ENCODE measurements at places on chromosomes 12 and 14.

GRCh38 chr12:75997658-75998057 is 33.9 kb downstream of the PHLDA1 start:
- no peak for DNase-seq

- DNase-seq, result peak; percentile 69
Observed at GRCh38 chr12:102702447-102703114, 214.5 kb downstream of the PAH start.

DNA sequence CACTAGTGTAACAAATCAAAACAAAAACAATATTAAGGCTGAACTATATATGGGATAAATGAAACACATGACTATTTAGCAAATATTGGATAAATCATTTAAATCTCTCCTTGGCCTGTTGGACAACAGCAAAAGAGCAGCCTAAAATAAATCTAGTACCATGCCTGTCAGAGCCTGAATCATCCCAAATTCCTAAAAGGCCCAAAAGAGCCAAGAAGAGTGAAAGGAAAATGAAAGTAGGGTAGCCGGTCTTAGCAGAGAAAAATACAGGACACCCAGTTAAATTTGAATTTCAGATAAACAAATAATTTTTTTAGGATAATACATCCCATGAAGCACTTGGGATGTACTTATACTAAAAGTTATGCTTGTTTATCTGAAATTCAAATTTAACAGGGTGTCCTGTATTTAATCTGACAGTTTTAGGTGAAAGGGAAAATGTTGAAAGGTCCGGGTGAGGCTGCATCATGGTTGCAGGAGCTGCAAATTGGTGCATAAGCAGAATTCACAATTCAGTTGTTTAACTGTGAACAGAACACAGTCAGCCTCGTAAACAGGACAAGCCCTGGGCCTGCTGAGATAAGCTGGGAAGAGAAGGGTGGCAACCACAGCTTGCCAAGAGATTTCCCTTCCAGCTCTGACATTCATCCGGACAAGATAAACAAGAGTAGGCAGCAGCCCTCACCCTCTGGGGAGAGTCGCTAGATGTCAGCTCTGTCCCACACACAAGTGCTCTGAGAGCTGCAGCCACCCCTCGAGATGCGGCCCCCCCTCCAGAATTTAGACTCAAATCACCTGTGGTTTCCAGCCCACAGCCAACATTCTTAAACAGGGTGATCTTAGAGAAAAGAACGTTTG is 30.3 kb downstream of the DMAC2L start:
- DNase-seq, result peak; percentile 91

GRCh38 chr12:50246873-50247612 is 36.3 kb downstream of the LIMA1 start:
- peak; percentile 99 for DNase-seq

DNA sequence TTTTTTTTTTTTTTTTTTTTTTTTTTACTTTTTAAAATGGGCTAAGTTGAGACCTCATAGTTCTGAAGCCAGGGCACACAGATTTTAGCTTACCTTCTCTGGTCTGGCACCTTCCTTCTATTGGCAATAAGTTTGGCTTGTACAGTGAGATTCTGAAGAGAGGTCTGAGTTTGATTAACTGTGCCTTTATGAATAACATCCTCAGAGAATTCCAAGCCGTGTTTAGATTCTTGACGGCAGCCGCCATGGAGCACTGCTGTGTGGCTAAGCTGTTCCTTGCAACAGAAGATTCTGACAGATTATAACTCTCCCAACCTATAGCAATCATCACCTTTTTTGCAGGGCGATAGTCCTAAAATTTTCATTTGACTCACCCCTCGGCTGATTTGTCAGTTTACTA is 354.9 kb upstream of the FAR2 start:
- peak; percentile 56 for DNase-seq

- DNase-seq, result no peak
Observed at GRCh38 chr12:58765653-58766512, 154.4 kb downstream of the LRIG3 start.

DNA sequence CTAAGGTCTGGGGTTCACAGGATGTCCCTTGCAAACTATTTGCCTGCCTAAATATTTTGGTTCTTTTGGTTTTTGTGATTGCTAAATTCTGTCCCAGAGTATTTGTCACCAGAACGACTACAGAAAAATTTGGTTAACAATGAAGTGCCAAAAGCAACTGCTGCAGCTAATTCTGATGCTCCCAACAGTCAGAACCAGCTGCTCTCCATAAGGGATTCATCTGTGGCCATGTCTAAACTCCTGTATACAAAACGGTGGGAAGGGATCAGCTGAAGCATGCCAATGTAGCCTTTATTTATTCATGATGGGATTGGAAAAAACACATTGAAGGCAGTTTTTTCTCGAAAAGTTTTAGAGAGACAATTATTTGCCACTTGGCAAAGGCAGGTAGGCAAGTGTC is 29.3 kb upstream of the PELI2 start:
- no peak for DNase-seq

- DNase-seq, result no peak
Observed at GRCh38 chr14:60212503-60213371, 36.3 kb upstream of the PPM1A start.

DNA sequence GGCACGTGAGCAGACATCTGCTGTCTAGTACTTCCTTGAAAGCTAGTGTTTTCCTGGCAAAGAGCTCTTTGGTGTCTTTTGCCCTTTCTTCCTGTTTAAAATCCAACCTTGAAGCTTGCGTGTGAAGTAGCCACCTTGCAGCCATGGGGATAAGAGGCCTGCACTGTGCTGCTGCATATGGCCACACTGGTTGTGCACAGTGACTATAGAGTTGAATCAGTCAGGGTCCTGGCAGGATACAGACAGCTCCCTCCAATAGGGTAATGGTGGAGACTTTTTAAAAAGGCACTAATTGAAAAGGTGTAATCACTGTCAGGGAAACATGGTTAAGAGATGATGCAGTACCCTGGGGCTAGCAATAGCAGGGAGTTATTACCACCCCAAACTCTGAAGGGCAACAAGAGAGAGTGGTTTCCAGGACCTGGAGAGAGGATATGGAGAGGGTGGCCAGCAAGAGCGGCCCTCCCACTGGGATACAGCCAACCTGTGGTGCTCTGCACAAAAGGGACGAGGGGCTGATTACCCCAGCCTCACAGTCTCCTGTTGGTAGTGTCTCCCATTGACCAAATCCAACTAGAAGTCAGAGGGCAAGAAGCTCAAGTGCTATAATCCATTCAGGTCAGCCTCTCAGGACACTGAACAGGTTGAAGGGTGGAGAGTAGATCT is 4.8 kb upstream of the GLT8D2 start:
- DNase-seq, result no peak

DNA sequence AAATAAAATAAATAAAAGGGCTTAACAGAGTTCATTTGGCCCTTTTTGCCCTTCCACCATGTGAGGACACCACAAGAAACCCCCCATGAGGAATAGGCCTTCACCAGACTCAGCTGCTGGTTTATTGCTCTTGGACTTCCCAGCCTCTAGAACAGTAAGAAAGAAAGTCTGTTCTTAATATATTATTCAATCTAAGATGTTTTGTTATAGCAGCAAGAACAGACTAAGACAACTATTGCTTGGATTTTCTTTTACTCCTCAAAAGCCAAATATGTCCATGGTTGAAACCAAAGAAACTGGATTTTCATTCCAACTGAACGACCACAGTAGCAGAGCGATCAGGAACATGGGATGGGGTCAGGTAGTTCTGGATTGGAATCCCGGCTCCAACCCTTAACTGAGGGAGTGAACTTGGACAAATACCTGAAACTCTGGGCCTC is 157.2 kb upstream of the EEA1 start:
- DNase-seq, result no peak

GRCh38 chr12:76964784-76965571 is 86.2 kb upstream of the CSRP2 start:
- DNase-seq, result no peak

- no peak for DNase-seq
Observed at GRCh38 chr12:54199034-54199433, 10.2 kb upstream of the SMUG1 start.

- DNase-seq, result no peak
Observed at GRCh38 chr12:9977916-9978315, 6.7 kb downstream of the CLEC12A start.

DNA sequence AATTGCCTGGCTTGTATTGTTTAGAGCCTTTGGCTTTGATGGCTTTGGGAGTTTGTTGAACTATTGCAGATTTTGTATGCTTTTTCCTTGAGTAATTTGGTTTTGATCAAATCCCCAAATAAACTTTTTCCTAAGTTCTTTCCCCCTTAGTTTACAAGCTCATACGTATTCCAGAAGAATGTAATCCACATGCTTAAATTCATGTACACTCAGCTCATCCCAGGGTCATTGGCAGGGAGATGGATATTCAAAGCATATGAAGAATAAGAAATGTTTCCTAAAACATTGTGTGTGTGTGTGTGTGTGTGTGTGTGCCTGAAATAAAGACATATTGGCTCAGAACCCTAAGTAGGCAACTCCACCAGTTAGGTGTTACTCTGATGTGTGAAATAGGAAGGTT is 89.4 kb downstream of the TMEM30B start:
- DNase-seq, result peak; percentile 59

DNA sequence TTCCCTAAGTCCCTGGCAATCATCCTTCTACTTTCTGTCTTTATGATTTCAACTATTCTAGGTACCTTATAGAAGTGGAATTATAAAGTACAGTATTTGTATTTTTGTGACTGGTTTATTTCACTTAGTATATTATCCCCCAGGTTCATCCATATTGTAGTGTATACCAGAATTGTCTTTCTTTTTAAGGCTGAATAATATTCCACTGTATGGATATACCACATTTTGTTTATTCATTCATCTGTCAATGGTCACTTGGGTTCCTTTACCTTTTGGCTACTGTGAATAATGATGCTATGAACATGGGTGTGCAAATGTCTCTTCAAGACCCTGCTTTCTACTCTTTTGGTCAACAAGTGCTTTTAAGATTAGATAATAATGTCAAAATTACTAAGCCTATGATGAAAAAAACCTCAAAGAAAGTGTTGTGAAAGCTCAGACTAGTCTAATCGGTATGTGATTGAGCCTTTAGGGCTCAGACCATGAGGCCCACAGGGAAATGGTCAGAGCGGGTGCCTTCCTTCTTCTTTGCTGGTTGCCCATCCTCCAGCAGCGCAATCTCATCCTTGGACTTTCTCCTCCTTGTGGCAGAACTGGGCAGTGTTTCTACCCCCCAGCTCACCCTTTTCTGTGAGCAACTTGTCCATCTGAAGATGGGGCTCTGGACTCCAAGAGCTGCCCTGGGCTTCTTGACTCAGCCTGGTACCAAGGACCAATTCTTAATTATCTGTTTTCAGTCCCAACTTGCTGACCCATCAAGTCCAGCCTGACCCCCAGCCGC is 105.4 kb downstream of the TTC8 start:
- no peak for DNase-seq
